ENCODE measurements at places on chromosomes 4 and X. TPM values are rescaled to one million over a fixed set of nuclear protein-coding genes. Genes with fewer than 3 reads are reported as not detected.

UGT2B17 gene
- 0.32 TPM for total RNA-seq

ANK2 gene
- total RNA-seq, result 361 TPM

FUNDC1 gene
- total RNA-seq, result 11.2 TPM

IL1RAPL1 gene
- total RNA-seq, result 5.4 TPM

ATRX gene
- 46.4 TPM for total RNA-seq

SPANXN5 gene
- not detected for total RNA-seq

- peak; percentile 100 for ATAC-seq
Observed at GRCh38 chr4:41644288-41644914, 104.1 kb downstream of the PHOX2B start.

GRCh38 chrX:125210146-125210545, 109.5 kb upstream of the TEX13C start:
- no peak for ATAC-seq

- no peak for ATAC-seq
Observed at GRCh38 chrX:105299286-105299685, 78.8 kb upstream of the TEX13A start.

DNA sequence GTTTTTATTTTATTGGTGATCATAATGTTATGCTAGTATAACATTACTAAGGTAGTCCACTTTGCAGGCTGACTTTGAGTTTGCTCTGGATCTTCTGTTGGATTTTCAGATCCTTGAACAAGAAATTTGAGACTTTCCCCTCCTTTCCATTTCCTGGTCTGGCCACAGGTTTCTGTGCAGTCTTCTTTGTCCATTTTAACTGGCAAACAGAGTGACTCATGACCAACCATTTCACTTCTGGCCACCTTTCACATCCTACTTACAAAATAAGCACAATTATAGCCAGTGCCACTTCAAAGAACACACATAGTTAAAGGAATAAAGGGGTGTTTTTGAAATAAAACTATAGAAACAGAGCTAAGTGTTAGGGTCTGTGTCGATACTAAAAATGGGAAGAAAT, 8.4 kb downstream of the ANK2 start:
- no peak for ATAC-seq

- ATAC-seq, result peak; percentile 58
Observed at GRCh38 chr4:36665985-36666527, 384.6 kb downstream of the DTHD1 start.

DNA sequence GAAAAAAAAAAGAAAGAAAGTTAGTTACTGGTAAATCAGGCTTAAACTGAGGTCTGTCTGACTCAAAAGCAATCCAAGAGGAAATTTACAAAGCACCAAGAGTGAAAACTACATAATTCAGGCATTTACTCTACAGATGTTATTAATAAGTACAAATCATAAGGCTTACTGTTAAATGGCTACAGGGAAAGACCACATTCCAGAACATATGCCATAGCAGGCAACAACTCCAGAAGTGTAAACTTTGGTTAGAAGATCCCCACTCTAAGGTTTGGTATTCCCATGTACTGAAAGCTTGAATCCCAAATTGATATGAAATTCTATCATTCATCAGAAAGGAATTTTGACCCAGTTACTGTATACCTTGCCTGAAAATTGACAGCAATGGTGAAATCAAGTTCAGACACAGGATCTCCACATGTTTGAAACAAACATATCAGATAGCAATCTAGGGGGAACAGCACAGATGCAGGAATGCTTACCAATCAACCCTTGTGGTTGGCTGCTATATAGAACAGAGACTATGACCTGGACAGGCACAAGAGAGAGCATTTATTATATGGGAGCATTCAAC, 6.6 kb downstream of the USP26 start:
- no peak for ATAC-seq

DNA sequence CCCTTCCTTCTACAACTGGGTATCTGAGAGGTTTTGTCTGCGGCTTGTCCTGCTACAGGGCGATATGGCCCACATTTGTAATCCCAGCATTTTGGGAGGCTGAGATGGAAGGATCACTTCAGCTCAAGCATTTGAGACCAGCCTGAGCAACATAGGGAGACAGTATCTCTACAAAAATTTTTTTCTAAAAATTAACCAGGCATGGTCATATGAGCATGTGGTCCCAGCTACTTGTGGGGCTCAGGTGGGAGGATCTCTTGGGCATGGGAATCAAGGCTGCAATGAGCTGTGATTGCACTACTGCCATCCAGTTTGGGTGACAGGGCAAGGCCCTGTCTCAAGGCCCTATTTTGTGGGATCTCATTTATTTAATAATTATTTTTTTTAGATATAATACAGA, 420.6 kb upstream of the PABPC4L start:
- no peak for ATAC-seq

DNA sequence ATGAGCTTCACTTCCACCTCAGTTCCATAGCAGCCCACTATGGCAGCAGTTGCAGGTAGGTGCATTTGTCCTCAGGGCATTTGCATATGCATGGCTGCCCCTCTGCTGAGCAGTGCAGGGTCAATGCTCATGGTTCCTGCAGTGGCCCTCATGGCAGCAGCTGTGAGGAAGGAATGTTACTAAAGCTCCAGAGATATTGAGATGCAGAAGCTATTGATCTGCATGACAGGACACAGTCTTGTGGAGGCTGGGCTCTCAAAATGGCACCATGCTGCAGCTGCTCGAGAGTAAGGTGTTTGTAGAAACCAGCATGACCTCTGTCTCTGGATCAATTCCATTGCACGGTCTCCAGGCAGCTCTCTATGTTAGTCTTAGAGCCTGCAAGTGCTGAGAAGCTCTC, 179.2 kb upstream of the PCDH18 start:
- no peak for ATAC-seq

GRCh38 chr4:73007526-73008100, 61.9 kb downstream of the COX18 start:
- ATAC-seq, result no peak

DNA sequence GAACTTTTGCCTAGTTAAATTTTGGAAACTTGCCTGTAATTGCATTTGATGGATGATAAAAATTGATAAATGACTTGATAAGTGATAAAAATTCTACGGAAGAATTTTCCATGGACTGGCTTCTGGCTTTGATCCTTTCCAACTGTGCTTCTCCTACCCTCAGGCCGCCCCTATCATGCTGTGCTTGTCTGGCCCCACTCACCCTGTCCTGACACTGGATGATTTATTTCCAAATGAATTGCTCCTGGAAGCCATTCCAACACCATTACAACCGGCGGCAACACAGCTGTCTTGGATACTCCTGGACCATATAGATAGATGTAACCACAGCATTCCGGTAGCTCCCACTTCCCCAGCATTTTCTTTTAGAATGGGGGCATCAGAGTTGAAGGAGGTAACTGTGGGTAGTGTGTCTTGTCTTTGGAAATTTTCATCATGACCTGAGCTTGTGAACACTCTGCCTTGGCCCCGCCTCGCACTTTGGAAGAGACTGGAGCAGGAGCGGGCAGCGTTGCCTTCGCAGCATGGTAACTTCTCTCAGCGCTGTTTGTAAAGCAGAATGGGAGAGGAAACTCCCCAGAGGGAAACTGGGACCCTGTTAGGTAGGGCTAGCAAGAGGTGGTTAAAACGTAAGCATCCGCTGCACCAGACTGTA, 77.4 kb downstream of the TBL1X start:
- no peak for ATAC-seq

DNA sequence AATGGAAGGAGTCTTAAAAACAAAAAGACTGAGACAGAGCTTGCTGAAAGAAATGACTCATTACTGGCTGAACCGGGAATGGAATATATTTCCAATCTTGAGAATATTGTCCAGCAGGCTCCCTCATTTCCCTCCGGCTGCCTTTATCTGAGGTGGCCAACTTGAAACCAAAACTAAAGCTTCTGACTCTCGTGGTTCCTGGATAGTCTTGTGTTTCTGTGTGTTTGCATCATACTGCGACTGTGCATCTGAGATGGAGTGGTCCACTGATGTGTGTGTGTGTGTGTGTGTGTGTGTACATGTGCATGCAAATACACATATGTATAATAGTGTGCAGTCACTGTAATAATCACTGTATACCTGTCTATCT, 145.6 kb upstream of the SCML1 start:
- ATAC-seq, result peak; percentile 50

- no peak for ATAC-seq
Observed at GRCh38 chrX:136121788-136122187, 25.5 kb upstream of the FHL1 start.

DNA sequence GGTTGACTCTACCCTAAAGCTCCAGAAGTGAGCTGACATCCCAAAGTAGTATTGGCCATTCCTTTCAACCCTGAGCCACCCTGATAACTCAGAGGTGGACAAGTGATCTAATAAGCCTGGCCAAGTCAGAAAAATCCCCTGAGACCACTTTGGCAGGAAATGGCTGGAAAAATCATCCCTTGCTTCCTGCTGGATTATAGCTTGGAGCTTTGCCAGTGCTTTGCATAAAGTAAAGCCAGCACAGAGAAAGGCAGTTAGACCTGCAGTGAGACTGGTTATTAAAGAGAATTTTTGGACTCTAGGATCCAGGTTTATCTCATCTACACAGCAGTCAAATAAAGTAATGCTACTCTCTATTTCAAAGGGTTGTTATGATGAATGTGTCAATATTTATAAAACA, 6.4 kb downstream of the CXCL3 start:
- ATAC-seq, result no peak

GRCh38 chr4:109094056-109094455, 208.4 kb downstream of the COL25A1 start:
- no peak for ATAC-seq

DNA sequence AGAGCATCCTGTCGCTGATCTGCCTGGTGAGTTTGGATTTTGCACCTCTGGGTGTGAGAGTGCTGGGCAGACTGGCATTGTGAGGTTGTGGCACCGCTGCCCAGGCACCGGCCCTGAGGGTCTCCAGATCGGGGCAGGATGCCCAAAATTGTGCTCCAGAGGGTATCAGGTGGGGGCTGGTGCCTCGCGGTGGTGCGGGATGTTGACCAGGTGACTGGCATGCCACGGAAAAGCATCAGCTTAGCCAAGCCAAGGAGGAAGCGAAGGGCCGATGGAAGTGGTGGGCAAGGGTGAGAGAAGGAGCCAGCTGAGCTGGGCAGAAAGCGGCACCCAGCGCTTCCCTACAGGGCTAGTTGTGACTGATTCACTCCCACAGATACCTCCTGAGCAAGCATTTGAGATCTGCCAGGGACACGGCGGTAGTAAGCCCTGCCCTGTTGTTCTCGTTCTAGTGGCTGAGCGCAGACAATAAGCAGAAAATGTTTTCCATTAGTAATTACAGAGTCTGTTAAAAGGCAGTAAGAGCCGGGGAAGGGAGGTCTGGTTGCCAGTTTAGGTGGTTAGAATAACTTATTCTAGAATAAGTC, 809 bp downstream of the ZFP92 start:
- no peak for ATAC-seq

DNA sequence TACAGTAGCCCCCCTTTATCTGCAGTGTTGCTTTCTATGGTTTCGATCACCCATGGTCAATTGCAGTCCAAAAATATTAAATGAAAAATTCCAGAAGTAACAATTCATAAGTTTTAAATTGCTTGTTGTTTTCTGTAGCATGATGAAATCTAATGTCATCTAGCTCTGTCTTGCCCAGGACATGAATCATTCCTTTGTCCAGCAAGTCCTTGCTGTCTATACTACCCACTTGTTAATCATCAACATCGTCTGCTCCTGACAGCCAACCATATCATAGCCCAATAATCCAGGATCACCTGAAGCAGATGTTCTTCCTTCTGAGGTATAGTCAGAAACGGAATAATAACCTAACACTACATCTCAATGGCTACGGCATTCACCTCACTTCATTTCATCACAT, 79.8 kb downstream of the ADAMTS3 start:
- no peak for ATAC-seq

DNA sequence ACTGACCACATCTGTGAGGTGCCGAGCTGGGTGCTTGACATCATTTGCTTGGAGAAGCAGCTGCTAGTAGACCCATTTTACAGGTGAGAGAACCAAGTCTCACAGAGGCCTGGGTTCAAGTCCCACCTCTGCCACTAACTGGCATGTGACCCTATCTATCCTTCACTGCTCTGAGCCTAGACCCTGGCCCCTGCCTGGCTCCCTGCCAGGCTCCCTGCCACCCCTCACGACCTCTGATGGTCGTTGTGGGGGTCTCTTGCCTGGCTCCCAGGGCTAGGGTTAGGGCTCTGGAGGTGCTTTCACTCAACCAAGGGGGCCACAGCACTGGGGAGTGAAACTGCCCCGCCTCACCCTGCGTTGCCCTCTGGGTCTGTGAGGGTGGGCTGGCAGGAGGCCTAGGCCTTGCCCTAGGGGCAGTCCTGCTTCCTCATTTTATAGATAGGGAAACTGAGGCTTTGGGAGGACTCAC, 7.2 kb upstream of the ADD1 start:
- no peak for ATAC-seq

DNA sequence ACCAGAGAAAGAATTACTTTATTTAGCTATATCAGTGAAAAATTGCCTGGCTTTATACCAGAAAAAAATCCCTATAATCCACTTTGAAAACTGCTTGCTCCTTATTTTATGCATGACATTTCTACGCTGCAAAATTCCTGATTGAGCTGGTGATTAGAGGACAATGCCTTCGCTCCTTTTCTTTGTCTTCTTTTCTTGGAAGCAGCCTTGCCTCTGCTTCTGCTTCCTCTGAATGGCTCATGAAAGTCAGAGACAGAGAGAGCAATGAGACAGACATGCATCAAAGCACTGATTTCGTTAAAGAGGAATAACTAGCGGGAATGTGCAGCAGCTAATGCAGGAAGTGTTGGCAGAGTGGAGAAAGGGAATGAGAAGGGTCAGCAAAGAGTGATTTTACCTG, 294.3 kb upstream of the IGFBP7 start:
- no peak for ATAC-seq

DNA sequence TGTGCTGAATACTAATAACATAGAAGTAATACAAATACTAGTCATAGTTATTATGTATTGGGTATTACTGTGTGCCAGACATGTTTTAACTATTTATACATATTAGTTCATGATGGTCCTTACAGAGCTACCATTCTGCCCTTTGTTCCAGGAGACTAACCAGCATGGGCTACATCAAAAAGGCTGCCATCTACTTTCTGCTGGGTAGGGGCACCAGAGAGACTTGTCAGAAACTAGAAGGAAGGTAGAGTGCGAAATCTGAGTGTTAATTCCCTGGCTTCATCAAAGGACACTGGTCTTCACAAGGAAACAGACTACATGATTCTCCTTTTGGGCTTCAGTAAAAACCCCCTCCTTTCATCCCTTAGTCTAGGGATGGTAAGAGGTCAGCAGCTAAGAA, 347.8 kb downstream of the GBA3 start:
- no peak for ATAC-seq
